Placental pericyte (primary cell): ENCODE measurements at places on chromosomes 7 and 10. TPM values are rescaled to one million over a fixed set of nuclear protein-coding genes. Genes with fewer than 3 reads are reported as not detected.

Gene SORCS3
- total RNA-seq = not detected in 2 replicates

Gene CNTNAP2
- total RNA-seq = not detected in 2 replicates

Gene GIMAP6
- 0.14 TPM in 1 of 2 replicates, not detected in the other for total RNA-seq

Gene ASAH2
- 0.22 and 0.72 TPM in 2 replicates for total RNA-seq

Gene LRGUK
- under 0.01 TPM in 2 replicates for total RNA-seq

Gene DPYSL4
- 3.9 and 5.7 TPM in 2 replicates for total RNA-seq

Gene CASTOR2
- total RNA-seq = 10.1 and 16.2 TPM in 2 replicates

Gene CPVL
- total RNA-seq = 0.14 and 1.1 TPM in 2 replicates

Gene MYL10
- not detected in 2 replicates for total RNA-seq

Gene OR9A2
- not detected in 2 replicates for total RNA-seq

Gene SFTPA1
- not detected in 2 replicates for total RNA-seq

Gene PLPP4
- total RNA-seq = 5.5 and 18.9 TPM in 2 replicates

Gene ZNF804B
- not detected in 2 replicates for total RNA-seq

Gene CRYGN
- total RNA-seq = not detected in 2 replicates

Gene FKBP6
- total RNA-seq = not detected in 2 replicates

Gene LSM5
- 8.5 and 20.8 TPM in 2 replicates for total RNA-seq

Gene FRAT1
- total RNA-seq = 0.86 and 1.8 TPM in 2 replicates

Gene BCL7B
- total RNA-seq = 47.2 and 48.6 TPM in 2 replicates

Gene LIPN
- not detected in 2 replicates for total RNA-seq

Gene SYT15
- total RNA-seq = 0.22 and 0.43 TPM in 2 replicates

Gene OR6B1
- total RNA-seq = not detected in 2 replicates

Gene TRPV6
- total RNA-seq = not detected in 2 replicates

Gene CCM2
- 39.2 and 86.3 TPM in 2 replicates for total RNA-seq

Gene PLAC9
- 0.29 and 0.44 TPM in 2 replicates for total RNA-seq

Gene COX15
- total RNA-seq = 33.7 and 39.7 TPM in 2 replicates

Gene COL28A1
- total RNA-seq = not detected in 2 replicates
